ENCODE measurements at places on chromosomes 3 and 15.
A peak's percentile ranks its signal among the peaks of the same experiment; 100 is the strongest.

- no peak for DNase-seq
Measured at GRCh38 chr3:116007000-116007399, 383.7 kb downstream of the GAP43 start.

GRCh38 chr15:40843885-40844695 is at the start of gene SPINT1:
Gene SPINT1, plus strand, starts transcription at chr15:40844048. Its CDS starts 507 bp downstream, at chr15:40844555.
- peak; percentile 78 for DNase-seq

DNA sequence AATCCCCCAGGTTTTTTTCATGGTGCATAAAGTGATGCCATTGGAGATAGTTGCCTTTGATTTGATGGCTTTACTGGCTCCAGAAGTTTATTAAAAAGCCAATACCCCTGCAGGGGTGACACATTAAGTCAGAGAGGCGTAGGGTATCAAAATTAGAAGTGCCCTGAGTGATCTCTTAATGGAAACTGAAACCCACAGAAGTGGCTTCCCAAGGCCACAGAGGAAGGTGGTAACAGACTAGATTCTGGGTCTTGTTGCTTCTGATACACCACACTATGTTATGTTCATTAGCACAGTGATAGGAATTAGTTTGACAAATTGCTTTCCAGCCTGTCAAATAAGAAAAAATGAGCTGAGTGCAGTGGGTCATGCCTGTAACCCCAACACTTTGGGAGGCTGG is 112.3 kb downstream of the IQCH start:
- no peak for DNase-seq

DNA sequence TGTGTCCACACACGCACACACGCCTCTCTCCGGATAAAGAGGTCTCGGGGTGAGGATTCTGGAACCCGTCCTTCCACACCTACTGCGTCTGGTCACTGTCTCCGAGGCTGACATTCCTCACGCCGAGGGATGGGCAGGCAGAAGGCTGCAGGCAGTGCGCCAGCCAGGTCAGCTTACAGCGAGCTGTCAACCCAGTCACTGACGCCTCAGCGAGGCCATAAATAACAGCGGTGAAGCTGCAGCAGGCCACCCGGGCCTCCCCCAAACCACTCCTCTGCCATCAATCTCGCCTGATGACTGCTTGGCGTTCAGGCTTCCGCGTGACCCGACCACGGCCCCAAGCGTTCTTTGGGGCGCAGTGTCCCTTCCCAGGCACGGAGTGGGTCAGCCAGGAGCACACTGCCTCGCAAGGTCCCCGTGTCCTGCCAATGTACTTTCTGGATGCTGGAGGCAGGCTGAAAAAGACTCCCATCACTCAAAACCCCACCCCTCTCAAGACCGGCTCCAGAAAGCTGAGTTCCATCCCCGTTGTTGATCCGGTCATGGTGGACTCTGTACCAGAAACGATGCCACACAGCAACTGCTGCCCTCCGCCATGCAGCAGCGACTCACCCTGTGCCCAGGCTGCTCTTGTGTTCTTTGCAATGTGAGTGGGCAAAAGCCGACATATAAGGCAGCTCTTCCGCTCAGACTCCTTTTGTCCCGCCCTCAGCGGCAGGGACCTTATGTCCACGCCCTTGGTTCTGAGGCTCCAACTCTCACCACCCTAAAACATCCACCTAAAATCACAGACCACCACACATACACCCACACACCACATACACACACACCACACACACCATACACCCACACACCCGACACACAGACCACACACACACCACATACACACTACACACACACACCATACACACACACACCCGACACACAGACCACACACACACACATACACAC is 27.1 kb downstream of the CPN2 start:
- DNase-seq, result peak; percentile 73

GRCh38 chr15:48569591-48570302 is 75.8 kb downstream of the FBN1 start:
- no peak for DNase-seq

DNA sequence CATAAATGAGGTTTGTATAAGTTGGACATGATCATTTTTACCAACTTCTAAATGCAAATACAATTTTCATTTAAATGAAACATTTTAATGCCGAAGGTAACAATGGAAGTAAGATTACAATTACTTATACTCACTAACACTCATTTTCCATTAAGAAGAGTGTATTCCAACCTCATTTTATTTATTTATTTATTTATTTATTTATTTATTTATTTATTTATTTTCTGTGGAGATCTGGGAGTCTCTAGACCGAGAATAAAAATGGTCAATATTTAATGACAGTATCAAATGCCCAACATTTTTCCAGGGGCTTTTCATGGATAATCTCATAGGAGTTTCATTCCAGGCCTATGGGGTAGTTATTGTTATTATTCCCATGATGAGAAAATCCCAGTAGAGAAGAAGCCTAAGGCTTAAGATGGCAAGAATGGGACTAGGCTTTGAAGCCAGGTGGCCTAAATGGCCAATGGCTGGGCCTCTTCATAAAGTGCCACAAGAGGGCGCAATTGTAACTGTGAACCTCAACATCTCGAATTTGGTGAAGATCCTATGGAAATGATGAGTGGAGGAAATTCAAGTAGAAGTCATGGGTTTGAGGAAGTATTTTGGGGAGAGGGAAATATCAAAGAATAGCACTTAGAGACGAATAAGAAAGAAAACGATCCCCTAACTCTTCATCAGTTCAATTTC is 21.3 kb downstream of the VGLL3 start:
- peak; percentile 44 for DNase-seq

DNA sequence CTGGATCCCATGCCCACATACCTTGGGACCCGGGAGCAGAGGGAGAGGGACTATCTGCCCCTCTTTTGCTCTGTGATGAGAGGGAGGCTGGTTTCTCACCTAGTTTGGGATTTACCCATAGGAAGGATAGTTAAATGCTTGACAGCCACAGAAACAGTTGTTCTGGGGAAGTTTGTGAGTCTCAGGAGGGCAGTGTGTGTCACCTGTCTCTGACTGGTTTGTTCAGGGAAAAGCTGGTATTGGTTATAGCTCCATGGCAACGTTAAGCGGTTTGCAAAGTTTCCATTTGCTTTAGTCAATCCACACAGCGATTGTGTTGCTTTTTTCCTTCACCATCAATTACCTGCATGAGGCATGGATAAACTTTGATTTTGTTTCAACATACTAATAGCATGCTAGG is 3.7 kb upstream of the TMED3 start:
- no peak for DNase-seq

- no peak for DNase-seq
Measured at GRCh38 chr3:67635806-67636205, 18.6 kb downstream of the SUCLG2 start.

All from LoVo (cell line).